ENCODE measurements at places on chromosomes 12 and 14.

DNA sequence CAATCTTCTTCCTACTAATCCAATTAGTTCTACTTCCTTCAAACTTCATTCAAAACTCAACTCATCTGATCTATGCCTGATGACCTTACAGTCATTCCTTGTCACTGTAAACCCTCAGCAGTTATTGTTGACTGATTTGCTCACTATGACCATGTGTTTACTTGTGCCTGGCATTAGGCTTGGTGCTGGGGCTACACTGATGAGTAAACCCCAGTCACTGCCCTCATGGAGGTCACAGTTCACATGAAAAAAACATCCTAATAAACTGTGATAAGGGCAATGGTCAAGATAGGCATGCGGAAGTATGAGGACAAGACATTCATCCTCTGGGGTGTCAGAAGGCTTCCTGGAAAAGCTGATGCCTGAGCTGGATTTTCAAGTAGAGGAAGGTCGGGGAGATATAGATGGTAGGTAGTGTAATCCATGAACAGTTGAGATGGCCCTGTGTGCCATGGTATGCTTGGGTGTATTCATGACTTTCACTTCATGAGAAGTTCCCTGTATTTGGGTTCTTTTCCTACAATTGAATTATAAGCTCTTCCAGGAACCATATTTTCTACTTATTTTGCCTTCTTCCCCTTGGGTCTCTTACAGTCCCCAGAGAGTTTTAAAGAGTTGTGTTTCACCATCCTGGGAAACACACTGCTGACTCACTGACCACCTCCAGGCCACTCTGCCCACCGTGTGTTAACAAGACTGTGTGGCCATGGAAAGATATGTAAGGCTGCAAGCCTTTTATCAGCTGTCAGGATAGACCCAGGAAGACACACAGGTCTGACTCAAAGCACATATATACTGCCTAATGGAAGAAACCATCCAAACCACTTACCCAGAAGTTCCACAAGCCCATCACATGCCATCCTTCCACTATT is 38.7 kb upstream of the DUSP6 start:
- peak; percentile 94 for DNase-seq

DNA sequence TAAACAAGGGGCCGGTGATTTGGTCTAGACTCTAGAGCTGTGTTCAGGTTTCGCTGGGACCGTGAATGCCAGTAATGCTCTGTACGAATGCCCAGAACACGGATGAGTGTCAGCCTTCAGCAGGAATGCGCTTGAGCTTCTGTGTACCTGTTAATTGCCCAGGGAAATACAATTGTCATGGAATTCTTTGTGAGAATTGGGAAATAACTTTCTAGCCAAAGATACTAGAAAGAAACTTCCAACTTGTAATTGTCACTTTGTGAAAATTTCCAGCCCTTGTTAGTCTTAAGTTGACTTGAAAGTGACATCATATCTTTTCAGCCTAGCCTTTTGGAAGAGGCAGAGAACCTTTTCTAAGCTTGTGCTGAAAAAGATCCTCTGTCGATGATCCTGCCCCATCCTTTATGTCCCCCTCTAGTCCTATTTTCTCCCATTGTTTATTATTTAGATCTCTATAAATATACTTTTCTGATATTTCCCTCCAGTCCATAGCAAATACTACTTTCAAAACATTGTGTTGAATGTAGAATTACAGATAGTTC is 2.7 kb downstream of the CHST11 start:
- no peak for DNase-seq

DNA sequence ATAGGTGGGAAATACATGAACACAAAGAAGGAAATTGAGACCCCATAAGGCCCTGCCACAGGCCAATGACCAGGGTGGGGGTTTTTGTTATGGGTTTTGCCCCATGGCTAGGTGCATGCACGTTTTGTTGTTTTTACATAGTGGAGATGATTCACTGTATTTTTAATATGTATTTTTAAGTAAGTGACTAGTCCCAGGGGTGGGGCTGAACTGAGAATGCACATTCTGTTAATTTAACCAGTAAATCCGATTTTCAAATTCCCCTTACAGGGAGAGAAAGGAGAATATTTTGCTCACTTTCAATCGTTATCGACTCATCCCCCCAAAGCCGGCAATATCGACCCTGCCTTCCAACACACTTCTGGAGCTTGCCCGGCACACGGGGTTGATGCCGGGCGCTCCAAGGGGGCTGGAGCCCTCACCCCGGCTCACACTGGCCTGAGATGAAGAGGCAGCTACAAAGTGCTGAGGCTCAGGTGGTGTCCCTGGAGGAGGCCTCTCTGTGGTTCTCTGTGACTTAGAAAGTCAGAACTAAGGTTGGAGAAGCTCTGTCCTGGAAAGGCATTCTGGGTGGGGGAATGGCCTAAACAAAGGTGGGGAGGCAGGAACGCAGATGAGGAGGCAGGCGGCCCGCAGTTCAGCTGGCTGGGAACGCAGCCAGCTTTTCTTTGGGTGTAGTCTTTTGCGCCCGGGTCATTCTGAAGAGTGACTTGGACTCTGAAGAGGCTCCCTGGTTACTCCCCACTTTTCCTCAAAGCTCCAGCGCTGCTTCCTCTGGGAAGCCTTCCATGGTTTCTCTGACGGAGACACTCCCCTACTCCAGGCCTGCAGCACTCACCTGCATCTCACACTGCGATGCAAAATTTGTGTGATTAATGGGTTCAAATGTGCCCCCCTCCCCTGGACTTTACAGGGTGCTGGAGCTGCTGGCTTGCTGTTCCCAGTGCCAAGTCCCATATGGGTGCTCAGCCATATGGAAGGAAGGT is 50.7 kb upstream of the DLK1 start:
- no peak for DNase-seq

DNA sequence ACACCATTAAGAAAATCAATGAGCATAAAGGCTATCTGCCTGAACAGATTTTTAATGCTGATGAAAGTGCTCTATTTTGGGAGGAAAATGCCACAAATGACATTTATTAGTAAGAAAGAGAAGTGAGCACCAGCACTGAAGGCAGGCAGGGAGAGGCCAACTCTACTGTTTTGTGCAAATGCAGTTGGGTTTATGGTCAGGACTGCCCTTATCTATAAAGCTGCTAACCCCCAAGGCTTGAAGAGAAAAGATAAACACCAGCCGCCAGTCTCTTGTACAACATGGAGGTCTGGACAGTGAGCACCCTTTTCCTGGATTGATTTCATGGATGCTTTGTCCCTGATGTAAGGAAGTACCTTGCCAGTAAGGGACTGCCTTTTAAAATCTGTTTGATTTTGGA is 246.8 kb upstream of the SFSWAP start:
- DNase-seq, result no peak

DNA sequence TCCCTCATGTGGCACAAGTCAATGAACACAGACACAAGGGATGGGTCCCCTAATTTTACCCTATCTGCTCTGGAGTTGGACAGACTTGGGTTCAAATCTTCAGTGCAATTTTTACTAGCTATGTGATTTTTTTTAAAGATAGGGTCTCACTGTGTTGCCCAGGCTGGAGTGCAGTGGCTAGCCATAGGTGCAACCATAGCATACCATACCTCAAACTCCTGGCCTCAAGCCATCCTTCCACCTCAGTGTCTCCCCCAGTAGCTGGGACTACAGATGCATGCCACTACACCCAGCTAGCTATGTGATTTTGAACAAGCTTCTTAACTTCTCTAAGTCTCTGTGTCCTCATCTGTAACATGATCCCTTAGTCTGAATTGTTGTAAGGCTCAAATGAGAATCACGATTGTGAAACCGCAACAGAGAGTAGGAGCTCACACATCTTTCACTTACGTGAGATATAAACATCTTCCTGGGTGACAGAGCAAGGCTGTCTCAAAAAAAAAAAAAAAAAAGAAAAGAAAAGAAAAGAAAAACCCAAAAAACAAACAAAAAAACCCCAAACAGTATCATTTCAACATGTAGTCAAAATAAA is 4.7 kb downstream of the CALCOCO1 start:
- no peak for DNase-seq

DNA sequence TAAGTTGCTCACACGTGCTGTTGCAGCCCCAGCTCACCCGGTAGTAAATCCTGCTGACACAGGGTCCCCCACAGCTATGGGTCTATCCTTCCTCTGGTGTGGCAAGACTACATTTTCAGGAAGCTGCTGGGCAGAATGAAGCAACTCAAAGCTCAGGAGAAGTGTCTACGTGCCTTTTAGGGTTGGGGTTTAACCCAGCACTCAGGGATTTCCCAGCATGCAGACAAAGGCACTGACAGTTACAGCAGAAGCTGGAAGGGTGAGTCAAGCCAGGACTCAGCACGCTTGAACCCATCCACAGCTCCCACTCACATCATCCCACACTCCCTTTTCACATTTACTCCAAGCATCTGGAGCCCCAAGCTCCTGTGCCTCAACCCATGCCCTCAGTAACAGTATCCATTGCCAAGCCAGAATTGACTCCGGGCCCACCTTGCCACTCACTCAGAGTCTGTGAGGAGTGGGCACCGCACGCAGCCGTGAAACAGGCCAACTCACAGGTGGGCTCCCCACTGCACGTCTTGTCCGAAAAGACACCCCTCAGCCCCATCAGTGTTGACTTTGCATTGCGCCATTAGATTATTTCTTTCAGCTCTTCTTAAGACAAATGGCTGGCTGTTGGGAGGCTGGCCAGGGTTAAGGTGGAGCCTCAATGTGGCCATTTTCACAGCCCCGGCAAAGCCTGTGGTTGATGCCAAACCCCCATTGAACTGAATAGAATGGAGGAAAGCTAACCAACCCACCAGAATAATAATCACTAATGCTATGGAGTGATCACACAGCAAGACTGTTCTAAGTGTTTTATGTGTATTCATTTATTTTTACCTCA is 59.6 kb downstream of the ZFP36L1 start:
- DNase-seq, result peak; percentile 58

GRCh38 chr12:54030889-54031471 is 1.9 kb upstream of the HOXC5 start:
- DNase-seq, result peak; percentile 32

DNA sequence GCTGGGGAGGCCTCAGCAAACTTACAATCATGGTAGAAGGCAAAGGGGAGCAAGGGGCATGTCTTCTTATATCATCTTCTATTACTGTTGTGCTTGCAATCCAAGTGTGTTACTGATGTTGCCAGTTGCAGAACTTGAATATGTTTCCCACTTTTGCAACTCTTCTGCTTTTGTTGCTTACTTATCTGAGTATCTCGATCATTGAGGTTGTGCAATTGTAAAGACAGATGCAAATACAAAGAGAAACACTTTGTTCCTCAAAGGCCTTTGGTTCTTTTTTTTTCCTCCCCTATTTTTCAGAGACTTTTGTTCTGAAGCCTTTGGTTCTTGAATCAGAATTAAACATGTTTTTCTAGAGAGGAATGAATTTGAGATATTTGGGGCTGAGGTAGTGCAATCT is 3.7 kb upstream of the COX8C start:
- DNase-seq, result no peak

GRCh38 chr14:33475623-33476022 is 475.3 kb downstream of the EGLN3 start:
- DNase-seq, result peak; percentile 57

GRCh38 chr12:127125607-127126259 is 1141.2 kb upstream of the TMEM132C start:
- DNase-seq, result peak; percentile 99

DNA sequence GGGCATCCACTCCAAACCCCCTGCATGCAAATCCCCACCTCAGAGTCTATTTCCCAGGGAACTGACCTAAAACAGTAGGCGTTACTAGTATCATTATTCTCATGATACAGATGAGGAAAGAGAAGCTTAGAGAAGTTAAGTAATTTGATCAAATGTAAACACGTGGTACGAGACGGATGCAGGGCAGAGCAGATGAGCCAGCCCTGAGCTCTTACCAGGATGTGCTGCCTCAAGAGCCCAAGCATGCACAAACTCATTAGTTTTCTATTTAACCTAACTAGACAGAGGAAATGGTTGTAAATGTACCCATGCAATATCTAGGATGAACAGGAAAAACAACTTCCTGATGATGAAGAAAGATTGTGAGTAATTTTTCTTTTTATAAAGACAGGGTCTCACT is 173.3 kb upstream of the RASSF8 start:
- DNase-seq, result no peak

GRCh38 chr12:117521867-117522266 is 160.4 kb upstream of the NOS1 start:
- DNase-seq, result no peak

GRCh38 chr12:59847127-59847526 is 251.3 kb downstream of the SLC16A7 start:
- DNase-seq, result no peak

DNA sequence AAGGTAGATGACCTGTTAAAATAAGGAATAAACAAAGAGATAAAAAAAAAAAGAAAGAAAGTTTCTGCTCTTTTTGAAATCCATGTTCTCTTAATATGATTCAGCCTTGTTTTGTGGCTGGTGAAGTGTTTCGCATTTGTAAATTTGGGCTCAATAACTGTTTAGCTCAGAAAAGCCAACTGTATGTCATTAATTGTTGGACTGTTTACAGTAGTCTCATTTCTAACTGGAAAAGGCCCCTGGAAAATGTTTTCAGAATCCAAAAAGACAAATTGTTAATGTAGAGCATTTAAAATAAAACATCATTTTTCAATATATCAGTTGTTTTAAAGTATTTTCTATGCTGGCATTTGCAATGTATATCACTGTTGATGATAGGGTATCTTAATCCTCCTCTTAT is 47.4 kb upstream of the DYRK2 start:
- no peak for DNase-seq

DNA sequence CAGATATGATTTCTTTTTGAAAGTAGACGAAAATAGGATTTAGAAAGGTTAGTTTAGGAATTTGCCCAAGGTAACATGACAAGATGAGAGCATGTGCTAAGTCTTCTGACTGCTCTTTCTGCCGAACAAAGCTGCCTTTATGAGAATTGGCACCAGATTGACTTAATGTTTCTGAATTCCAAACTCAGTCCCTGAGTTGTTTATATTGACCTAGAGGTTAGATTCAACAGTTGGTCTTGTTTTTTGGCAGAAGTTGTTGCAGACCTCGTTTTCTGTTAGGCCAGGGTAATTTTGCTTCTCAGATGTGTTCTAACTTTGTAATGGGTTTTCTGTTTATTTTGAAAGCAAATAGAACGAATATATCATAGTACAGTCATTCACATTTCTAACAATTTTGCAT is 61.5 kb upstream of the LRTM2 start:
- DNase-seq, result no peak

GRCh38 chr14:68682166-68683103 is 110.4 kb downstream of the ZFP36L1 start:
- peak; percentile 99 for DNase-seq
